Ascending aorta (tissue), 2 donors: ENCODE measurements at places on chromosomes 5 and 9. TPM values are rescaled to one million over a fixed set of nuclear protein-coding genes. Genes with fewer than 3 reads are reported as not detected.

Gene TMEM215
- 0.75 TPM for total RNA-seq

Gene GLRA1
- not detected for total RNA-seq

Gene CETN3
- total RNA-seq = 36.7 TPM

Gene MEGF10
- 0.11 TPM for total RNA-seq

DNA sequence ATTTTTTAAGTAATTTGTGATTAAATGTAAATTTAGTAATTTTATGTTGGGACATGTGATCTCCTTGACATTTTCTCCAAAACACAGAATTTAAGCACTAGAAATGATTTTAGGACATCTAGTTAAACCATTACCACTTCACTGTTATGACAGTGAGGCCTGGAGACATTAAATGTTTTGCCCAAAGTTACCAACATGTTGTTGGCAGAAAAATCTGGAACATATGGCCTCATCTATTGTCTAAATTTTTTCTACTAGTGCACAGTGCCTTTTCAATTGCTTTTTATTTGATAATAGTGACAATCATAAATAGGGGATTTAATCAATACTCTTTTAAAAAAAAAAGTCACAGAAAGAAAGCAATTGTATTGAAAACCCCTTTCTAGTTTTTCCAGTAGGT, 45.6 kb downstream of the PIK3R1 start:
- peaks cover 14% of the 10 kb centered on the region for H3K4me1 ChIP-seq
- DNase-seq = no peak
- H3K4me3 ChIP-seq = no peak overlapping the region
- no peaks in the 10 kb centered on the region for H3K27me3 ChIP-seq
- peak overlapping the region; percentile 58 for H3K27ac ChIP-seq

DNA sequence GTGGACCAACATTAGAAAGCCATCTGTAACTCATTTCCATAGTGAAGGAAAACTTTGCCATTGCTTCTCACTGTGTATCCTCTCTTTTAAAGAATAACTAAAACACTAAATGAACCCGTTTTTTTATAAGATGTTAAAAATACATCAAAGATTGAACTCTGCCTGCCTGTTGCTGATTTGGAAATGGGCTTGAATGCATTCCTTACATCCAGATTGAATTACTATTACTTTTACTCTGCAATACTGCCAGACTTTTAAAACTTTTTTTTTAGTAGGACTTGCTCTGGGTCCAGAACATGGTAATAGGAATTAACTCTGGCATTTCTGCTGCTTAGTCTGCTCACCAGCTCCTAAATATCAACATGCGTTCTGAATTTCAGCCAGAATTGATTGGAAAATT, 176.8 kb upstream of the PAPPA start:
- no peak overlapping the region for H3K27ac ChIP-seq
- H3K36me3 ChIP-seq = no peaks in the 10 kb centered on the region
- H3K4me1 ChIP-seq = no peaks in the 10 kb centered on the region

- H3K27me3 ChIP-seq = no peaks in the 10 kb centered on the region
- H3K4me1 ChIP-seq = no peaks in the 10 kb centered on the region
- no peaks in the 10 kb centered on the region for H3K36me3 ChIP-seq
- H3K4me3 ChIP-seq = peak overlapping the region; percentile 92
- peak overlapping the region; percentile 3 for H3K27ac ChIP-seq
These were observed 1.2 kb downstream of the BNC2 start for GRCh38 chr9:16869131-16869881.

DNA sequence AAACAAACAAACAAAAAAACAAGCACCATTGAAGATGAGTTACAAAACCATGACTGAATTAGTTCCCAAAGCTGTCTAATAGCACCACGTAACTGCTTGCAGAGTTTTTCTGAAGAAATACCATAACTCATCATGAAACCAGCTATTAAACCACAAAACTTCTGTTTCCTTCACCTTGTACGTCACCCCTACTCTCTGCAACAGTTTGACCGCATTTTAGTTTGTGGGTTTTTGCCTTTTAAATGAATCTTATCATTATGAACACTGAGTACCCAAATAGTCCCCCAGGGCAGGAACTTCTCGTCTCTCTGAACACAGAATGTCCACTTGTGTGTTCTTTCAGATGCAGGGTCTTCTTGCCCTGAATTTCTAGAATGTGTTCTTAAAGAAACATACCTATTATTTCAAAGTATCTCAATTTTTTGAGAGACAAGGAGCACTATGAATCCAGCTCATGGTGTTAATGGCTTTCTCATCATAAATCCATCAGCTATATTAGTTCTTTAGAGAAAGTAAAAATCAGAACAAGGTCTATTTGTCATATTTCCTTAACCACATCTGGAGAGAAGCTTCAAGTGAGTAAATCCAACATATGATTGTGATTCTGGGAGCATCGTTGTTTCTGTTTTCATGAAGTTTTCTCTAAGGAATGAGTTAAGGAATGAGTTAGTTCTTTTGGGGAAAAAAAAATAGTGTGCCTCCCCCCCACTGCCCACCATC, 210.6 kb downstream of the AUH start:
- no peaks in the 10 kb centered on the region for H3K4me1 ChIP-seq
- no peaks in the 10 kb centered on the region for H3K36me3 ChIP-seq
- DNase-seq = no peak
- H3K27me3 ChIP-seq = no peaks in the 10 kb centered on the region
- H3K27ac ChIP-seq = no peak overlapping the region

DNA sequence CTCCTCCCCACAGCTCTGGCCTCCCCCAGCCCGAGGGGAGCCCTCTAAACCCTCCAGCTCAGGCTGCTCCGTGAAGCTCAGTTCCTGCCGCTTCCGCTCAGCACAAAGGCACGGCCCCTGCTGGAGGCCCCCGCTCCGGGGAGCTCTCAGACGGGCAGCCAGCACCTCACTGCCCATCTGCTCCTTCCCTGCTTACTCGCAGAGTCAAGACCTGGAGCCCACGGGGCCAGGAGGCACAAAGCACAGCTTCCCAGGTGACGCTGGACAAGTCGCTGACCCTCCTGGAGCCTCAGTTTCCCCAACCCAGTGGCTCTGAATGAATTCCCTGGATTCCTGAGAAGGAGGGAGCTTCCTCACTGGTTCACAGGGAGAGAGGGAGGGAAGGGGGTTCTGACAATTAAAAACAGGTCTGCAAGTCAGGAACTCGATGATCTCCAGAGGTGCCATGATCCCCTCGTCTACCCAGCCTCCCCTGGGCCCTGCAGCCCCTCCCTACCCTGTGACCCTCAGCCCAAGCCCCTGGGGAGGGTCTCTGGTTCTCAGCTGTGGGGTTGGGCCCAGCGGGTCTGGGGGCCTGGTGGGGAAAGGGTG, 36.2 kb downstream of the VAV2 start:
- peak overlapping the region; percentile 4 for H3K4me3 ChIP-seq
- H3K4me1 ChIP-seq = peaks cover 13% of the 10 kb centered on the region
- H3K27ac ChIP-seq = peak overlapping the region; percentile 19
- DNase-seq = no peak
- H3K36me3 ChIP-seq = no peaks in the 10 kb centered on the region

GRCh38 chr5:181105391-181106025, 25.5 kb downstream of the OR2V1 start:
- H3K36me3 ChIP-seq = no peaks in the 10 kb centered on the region
- no peak overlapping the region for H3K4me3 ChIP-seq
- H3K27ac ChIP-seq = no peak overlapping the region
- H3K4me1 ChIP-seq = no peaks in the 10 kb centered on the region

GRCh38 chr9:131891598-131891997, 151.7 kb upstream of the RAPGEF1 start:
- DNase-seq = no peak

- H3K4me3 ChIP-seq = no peak overlapping the region
- H3K27me3 ChIP-seq = no peaks in the 10 kb centered on the region
- no peak overlapping the region for H3K27ac ChIP-seq
- H3K36me3 ChIP-seq = no peaks in the 10 kb centered on the region
- no peak for DNase-seq
- no peaks in the 10 kb centered on the region for H3K4me1 ChIP-seq
These were observed 48.5 kb downstream of the LRRC70 start for GRCh38 chr5:62627121-62627520.

DNA sequence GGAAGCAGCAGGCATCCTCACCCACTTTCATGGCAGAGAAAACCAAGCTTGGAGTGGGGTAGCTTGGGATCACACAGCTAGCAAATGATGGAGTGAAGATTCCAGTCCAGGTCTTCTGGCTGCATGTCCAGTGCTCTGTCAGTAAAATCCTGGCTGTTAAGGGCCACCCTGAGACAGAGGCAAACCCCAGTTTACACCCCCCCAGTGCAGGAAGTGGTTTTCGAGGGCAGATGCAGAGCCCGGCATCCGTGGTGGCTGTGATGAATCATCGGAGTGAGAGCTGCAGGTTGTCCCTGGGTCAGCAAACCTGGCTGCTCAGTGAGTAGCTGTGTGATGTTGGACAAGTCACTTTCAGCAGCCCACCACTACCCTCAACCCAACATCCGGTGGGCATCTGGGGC, 115.4 kb downstream of the RGS3 start:
- peaks cover 10% of the 10 kb centered on the region for H3K36me3 ChIP-seq
- H3K4me1 ChIP-seq = peaks cover 71% of the 10 kb centered on the region
- DNase-seq = peak; percentile 90
- H3K4me3 ChIP-seq = no peak overlapping the region

- no peaks in the 10 kb centered on the region for H3K4me1 ChIP-seq
- H3K27ac ChIP-seq = no peak overlapping the region
- peak; percentile 50 for DNase-seq
- H3K4me3 ChIP-seq = no peak overlapping the region
- H3K36me3 ChIP-seq = no peaks in the 10 kb centered on the region
These were observed 19.6 kb upstream of the CNOT6 start for GRCh38 chr5:180474569-180474968.

DNA sequence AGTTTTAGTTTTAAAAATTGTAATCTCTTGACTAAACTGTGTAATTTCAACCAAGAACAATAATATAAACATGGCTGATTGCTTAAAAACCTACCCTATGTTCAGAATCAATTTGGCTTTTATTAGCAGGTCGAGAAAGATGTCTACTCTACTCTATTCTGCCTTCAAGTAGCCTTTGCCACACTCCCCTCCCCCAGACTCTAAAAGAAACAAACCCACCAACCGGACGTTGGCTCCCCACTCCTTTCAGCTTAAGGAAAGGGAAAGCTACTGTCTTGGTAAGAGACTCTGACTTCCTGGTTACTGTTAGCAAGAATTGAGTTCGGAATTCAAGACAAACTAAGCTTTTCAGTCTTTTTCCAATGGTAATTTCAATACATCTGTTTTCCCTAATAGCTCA, 46.7 kb downstream of the TNFAIP8 start:
- H3K27me3 ChIP-seq = no peaks in the 10 kb centered on the region
- H3K4me3 ChIP-seq = no peak overlapping the region
- H3K27ac ChIP-seq = no peak overlapping the region
- no peak for DNase-seq
- no peaks in the 10 kb centered on the region for H3K4me1 ChIP-seq

- H3K4me3 ChIP-seq = no peak overlapping the region
- DNase-seq = no peak
- no peaks in the 10 kb centered on the region for H3K36me3 ChIP-seq
- H3K4me1 ChIP-seq = no peaks in the 10 kb centered on the region
- H3K27me3 ChIP-seq = no peaks in the 10 kb centered on the region
These were observed 255.9 kb downstream of the GABRG2 start for GRCh38 chr5:162323466-162323865.

DNA sequence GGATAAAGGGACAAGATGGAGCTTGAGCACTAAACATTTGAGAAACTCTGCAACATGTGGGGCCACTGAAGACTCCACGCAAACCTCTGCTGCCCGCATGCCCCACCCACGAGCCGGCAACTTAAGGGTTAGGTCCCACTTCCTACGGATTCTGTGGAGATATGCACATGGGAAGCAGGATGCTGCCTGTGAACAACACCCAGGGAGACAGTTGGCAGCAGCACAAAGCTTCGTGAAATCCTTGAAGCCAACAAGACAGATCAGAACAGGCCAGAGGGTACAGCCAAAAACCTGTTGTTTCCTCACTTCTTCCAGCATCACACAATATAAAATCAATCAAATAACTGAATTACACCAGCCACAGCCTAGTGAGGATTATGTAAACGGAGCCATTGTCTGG, 270.4 kb downstream of the ENC1 start:
- no peaks in the 10 kb centered on the region for H3K4me1 ChIP-seq
- DNase-seq = no peak
- H3K27ac ChIP-seq = no peak overlapping the region

DNA sequence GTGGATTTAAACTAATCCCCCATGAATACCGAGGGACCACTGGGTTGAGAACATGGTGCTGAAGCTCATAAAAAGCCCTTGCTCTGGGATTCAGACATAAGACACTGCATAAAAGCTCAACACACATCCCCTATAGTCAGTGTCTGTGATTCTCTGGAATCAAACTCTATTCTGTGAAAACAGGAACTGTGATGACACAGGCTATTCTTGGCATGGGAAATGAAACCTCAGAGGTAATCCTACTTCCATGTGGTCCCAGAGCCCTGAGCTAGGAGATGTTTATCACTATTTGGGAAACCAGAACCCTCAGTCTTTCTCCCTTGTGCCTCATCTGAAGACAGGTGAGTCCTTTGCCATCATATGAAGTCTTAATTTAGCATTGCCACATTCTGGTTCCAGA, 135.4 kb upstream of the PRSS3 start:
- H3K4me3 ChIP-seq = no peak overlapping the region
- H3K27ac ChIP-seq = no peak overlapping the region
- DNase-seq = no peak
- H3K27me3 ChIP-seq = no peaks in the 10 kb centered on the region
- H3K4me1 ChIP-seq = no peaks in the 10 kb centered on the region
